ENCODE measurements at places on chromosomes 4 and X. TPM values are rescaled to one million over a fixed set of nuclear protein-coding genes. Genes with fewer than 3 reads are reported as not detected.

The HTT-AS gene
- polyA plus RNA-seq: not detected

The SEPTIN11 gene
- 478 TPM for polyA plus RNA-seq

GRCh38 chr4:185730849-185731608 lies 81.0 kb downstream of the SORBS2 start:
- DNase-seq: peak; percentile 47

DNA sequence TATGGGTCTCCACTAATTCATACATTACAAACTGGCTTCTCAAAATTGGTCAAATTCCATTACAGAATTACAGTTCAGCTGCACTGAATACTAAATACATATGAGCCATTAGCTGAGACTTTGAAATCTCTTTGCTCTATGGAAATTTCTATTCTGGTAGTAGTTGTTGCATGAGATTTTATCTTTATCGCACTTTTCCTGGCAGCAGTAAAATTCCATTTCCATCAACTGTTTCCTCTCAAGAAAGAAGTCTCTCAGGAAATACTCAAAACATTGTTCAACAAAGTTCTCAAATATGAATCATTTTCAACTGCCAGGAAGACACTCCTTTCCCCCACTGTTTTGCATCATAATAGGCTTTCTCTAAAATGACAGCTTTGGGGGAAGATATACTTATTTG lies 51.3 kb downstream of the ATP11C start:
- peak; percentile 68 for DNase-seq

The POU4F2 gene
- polyA plus RNA-seq: not detected

GRCh38 chrX:105564501-105564900 lies 257.8 kb upstream of the NRK start:
- no peak for DNase-seq

The CBR4 gene
- polyA plus RNA-seq: 15.5 TPM

GRCh38 chr4:28391877-28392276 lies 1531.2 kb downstream of the STIM2 start:
- DNase-seq: peak; percentile 79

DNA sequence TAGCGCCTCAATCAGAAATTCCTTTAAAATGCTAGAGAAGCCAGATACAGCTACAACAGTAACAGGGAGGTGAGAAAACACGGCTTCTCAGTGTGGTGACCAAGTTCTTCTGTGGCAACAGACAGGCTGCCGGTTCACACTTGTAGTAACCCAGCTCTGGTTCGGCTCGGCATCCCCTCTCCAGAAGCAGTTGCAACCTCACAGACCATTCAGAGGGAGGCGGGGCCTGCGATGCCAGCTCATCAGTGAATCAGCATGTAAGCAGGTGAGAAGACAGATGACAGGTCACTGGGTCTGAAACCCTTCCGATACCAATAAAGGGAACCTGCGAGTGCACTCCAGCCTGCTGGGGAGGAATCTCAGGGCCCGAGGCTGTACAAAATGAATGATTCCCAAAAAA lies 251.0 kb downstream of the KCNIP4 start:
- peak; percentile 32 for DNase-seq

GRCh38 chrX:110698696-110699095 lies 96.9 kb downstream of the CHRDL1 start:
- DNase-seq: no peak

- DNase-seq: peak; percentile 26
These were observed 337.6 kb downstream of the STIM2 start for GRCh38 chr4:27198246-27198645.

GRCh38 chr4:2482192-2482591 lies 13.3 kb downstream of the RNF4 start:
- DNase-seq: no peak

DNA sequence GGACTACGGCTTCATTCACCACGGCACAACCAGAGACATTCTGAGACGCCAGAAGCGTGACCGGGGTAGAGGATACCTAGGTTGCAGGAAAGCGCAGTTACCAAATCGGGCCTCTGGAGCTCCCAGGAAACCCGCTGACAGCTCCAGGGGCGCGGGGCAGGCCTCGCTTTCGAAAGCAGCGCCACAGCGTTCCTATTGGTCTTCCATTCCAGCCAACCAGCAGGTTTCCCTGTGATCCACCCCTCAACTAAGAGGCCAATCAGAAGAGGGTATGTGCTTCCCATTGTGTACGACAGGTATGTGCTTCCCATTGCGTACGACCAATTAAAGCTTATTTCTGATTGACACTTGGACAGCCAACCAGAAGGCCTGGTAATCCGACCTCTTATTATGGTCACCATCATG lies 14.9 kb downstream of the SNX12 start:
- no peak for DNase-seq

DNA sequence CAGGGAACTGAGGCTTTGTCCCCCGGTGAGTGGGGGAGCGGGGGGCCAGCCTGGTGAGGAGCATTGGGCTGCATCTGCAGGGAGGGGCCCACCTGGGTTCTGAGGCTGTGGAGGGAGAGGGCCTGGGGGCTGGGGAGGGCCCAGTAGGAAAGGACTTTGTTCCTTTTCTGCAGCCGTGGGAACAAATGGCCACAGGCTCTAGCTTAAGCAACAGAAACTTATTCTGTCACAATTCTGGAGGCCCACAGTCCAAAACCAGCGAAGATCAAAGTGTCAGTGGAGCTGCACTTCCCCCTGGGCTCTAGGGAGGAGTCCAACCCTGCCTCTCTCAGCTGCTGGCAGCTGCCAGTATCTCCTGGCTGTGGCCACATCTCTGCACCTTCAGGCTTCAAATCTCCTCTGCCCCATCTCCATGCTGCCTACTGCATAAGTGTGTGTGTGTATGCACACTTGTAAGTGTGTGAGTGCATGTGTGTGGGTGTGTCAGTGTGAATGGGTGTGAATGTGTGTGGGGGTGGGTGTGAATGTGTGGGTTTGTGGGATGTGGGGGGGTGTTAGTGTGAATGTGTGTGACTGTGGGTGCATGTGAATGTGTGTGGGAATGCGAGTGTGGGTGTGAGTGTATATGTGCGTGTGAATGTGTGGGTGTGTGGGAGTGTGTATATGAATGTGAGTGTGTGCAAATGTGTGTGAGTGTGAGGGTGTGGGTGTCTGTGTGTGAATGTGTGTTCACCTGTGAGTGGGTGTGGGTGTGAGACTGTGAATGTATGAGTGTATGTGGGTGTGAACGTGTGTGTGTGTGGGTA lies 204.5 kb upstream of the PSAPL1 start:
- DNase-seq: no peak

GRCh38 chrX:12890467-12890866 lies 16.0 kb upstream of the TLR8 start:
- DNase-seq: no peak

The EVC2 gene
- 4.3 TPM for polyA plus RNA-seq

The SLC4A4 gene
- polyA plus RNA-seq: 7.9 TPM

- DNase-seq: no peak
These were observed 217.5 kb downstream of the BANK1 start for GRCh38 chr4:102007959-102008425.

DNA sequence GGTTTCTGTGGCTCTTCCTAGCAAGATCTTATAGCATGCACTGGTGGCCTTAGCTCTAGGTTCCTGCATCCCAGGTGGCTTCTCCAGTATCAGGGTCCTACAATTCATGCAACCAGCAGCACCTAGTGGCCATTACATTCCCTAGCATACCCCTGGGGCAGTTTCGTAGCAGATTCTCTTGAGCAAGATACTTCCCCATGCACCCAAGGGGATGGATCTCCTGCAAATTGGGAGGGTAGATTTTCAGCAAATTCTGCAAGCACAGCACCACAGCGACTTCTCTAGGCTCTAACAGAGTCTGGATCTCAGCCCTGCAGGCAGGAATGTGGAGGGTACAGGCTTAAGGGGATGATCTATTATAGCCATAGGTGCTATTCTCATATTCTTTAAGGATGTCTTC lies 13.1 kb upstream of the SLC9B1 start:
- peak; percentile 36 for DNase-seq

GRCh38 chr4:118280501-118281218 lies 72.1 kb downstream of the PRSS12 start:
- DNase-seq: peak; percentile 72

The PRDM8 gene
- 1.7 TPM for polyA plus RNA-seq

The RADX gene
- 0.53 TPM for polyA plus RNA-seq

The FGG gene
- polyA plus RNA-seq: not detected

DNA sequence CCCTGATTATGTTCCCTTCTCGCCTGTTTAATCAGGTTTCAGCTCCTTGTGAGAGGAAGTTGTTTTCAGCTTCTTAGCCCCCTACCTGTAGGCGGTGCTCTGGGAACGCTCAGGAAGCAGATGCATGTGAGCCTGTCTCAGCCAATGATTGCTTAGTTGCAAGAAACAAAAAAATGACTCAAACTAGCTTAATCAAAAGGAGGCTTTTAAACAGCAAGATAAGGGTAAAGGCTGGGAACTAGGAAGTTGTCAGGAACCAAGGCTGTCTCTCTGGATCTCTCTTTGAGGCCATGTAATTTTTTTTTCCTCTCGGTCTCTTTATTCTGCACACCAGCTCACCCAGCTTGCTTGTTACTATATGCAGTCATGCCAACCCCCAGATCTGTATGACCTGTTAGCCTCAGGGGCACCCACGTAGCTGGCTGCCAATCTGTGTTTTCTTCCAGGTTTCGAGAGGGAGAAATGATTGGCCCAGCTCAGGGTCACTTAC lies 109.1 kb downstream of the PTTG2 start:
- peak; percentile 86 for DNase-seq

DNA sequence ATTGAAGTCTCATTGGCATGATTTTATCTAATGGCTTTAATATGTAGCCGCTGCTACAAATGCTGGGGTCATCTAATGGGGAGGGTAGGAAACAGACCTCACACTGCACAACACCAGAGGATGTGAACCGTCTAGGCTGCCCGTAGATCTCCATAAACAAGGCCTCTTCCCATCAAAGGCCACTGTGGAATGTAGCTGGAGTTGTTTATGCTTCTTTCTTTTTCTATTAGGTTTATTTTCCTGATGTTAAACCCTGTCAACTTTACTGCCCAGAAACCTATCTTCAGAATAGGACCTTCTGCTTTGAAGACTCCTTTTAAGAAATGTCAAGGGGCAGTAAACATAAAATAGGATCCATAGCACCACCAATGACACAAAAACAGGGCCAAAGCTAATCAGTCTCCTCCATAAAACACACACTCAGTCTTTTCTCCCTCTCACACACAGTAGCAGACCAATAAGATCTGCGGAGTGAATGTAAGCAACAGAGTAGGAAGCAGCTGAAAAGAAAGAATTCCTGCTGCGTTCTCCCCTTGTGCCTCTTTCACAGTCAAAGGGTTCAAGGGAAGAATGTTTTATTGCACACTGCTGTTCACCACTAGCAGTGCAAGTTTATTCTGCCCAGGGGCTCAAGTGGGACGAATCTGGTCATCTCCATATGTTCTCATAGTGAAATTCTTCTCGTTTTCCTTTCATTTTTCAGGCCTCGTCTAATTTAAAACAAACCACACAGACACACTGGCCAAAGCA lies 72.2 kb downstream of the MAML3 start:
- DNase-seq: no peak

GRCh38 chr4:66606908-66607307 lies 936.6 kb upstream of the EPHA5 start:
- DNase-seq: no peak

The COL25A1 gene
- not detected for polyA plus RNA-seq

The TMSB15B gene
- 7.3 TPM for polyA plus RNA-seq

DNA sequence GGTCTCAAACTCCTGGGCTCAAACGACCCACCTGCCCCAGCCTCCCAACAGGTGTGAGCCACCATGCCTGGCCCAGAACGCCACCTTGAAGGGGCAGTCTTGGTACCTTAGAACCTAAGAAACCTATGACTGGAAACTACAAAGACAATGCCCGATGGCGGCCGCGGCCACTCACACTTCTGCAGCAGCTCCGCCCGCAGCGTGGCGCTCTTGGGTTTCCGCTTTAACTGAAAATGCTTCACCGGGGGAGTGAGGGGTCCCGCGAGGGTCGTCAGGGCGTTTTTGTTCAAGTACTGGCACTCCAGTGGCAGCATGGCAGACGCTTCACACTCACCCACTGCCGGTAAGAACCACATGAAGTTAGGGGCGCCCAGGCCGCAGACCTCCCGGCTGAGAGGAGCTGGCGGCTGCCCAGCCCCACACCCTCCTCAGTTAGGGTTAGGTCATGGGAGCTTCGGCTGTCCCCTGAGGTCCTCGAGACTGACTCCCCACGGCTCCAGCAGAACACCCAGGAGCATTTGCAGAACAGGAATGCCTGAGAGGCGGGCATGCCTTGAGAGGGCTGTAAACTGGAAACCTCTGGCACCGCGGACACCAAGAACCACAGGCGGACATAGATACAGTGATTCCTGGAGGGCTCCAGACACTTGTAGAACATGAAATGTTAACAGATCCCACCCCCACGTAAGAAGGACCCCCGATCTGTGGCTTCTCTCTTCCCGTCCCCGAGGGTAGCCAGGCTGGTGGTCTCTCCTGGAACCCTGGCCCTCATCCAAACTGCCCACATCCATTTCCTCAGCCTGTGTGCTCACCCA lies 19.0 kb downstream of the NELFA start:
- no peak for DNase-seq

The SRPX2 gene
- 40.3 TPM for polyA plus RNA-seq

- DNase-seq: no peak
These were observed 629.3 kb downstream of the MID1IP1 start for GRCh38 chrX:39430551-39430950.

The CDKL2 gene
- not detected for polyA plus RNA-seq

DNA sequence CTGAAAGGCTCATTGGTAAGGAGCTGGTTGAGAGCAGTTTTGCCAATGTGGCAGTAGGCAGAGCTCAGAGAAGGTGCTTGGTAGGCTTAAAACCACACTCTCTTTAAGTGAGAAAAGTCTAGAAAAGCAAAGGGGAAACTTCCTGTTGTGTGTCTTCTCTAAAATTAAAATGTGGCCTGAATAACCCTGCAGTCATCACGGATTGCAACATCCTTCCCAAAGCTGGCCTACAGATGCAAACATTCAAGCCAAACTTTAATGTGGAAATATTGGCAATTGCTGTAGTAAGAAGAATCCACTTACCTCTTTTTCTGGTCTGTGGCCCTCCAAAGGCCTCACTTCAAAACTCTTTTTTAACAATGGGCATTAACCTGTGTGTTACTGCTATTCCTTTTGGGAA lies 348.5 kb downstream of the OPHN1 start:
- peak; percentile 68 for DNase-seq

GRCh38 chr4:94507281-94507680 lies 55.5 kb downstream of the PDLIM5 start:
- no peak for DNase-seq
